ENCODE measurements at places on chromosomes 1 and 21.

DNA sequence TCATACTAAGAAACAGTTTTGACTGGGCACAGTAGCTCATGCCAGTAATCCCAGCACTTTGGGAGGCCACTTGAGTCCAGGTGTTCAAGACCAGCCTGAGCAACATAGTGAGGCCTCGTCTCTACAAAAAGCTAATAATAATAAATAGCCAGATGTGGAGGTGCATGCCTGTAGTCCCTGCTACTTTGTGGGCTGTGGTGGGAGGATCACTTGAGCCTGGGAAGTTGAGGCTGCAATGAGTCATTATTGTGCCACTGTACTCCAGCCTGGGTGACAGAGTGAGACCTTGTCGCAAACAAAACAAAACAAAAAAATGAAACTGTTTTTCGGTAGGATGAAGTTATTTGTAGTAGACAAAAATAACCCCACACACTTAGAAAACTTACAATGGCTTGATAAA lies 19.0 kb upstream of the OLFM3 start:
- DNase-seq: no peak

DNA sequence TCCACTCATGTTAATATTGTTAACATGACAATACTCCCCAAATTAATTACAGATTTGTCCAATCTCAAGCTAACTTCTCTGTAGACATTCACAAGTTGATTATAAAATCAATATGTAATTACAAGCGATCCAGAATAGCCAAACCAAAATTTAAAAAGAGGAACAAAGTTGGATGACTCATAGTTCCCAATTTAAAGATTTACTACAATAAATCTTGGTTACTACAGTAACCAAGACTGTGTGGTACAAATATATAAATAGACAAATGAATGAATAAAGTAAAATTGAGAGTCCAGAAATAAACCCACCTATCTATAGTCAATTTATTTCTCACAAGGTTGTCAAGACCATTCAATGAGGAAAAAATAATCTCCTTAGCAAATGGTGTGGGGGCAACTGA lies 7.1 kb upstream of the KRTAP10-4 start:
- no peak for DNase-seq

DNA sequence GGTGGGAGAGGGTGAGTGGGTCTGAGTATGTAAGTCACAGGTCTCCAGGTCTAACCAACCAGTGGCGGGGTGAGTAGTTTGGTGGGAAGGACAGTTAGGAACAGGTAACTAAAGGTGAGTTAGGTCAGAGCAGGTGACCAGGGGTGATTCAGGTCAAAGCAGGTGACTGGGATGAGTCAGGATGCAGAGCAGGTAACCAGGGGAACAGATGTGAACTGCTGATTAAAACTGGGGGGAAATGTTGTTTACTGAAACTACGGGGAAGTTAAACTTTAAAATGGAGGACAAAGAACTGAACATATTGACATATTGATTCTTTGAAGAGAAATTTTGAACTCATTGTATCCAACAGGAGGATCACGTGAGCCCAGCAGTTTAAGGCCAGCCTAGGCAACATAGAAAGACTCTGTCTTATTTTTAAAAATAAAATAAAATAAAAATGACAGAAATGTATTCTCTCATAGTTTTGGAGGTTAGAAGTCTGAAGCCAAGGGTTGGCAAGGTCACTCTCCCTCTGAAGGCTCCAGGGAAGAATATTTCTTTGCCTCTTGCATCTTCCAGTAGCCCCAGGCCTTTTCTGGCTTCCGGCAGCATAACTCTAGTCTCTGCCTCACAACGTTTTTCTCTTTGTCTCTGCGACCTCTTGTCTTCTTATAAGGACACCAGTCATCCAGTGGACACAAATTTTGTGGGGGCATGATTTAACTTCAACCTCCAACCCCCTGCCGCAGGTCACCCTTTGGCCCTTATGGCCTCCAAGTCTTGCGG lies 64.3 kb upstream of the TINAGL1 start:
- DNase-seq: no peak

DNA sequence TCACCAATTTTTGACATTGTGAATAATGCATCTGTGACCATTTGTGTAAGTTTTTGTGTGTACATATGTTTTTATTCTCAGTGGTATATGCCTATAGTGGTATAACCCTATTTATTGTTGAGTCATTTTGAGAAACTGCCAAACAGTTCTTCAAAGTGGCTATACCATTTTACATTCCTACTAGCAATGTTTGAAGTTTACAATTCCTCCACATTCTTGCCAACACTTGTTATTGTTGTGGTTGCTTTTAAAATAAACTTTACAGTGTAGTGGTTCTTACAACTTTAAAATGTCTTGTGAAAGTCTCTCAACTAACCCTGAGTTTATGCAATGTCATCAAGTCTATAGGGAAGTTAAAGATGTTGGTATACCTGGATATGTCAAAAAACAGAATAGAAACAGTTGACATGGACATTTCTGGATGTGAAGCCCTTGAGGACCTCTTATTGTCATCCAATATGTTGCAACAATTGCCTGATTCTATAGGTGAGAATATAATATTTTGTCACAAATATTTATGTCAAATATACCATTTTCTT lies 219.4 kb downstream of the LRRC40 start:
- no peak for DNase-seq

DNA sequence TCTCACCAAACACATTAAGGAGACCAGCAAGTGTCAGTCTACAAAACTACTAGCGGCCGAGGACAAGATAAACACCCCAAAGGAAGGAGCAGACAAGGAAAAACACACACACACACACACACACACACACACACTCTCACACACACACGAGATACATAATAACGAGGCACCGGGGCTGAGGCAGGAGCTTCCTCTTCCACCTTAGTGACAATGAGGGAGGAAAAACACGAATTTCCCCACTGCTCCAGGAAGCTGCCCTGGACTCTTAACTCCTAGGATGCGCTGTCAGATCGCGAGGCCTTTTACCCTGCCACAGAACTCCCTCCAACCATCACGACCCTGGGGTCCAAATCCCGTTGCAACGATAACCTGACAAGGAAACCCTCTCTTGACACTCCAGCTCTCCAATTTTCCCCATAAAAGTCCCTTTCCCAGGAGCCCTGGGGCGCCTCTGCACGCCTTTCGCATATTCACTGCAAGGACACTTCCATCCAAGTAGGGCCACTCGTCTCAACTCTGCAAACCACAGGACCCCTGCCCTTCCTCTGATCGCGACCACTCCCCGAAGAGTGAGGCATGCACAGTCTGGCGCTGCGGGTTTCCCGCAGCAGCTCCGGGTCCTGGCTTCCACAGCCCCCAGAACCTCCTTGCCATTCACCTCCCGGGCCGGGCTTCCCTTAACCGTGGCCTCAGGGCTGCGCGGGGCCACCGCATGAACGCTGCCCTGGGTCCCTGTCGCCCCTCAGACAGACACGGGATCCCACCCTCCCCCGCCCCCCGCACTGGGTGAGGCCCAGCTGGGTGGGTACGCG lies 581 bp downstream of the ETV3 start:
- DNase-seq: no peak

DNA sequence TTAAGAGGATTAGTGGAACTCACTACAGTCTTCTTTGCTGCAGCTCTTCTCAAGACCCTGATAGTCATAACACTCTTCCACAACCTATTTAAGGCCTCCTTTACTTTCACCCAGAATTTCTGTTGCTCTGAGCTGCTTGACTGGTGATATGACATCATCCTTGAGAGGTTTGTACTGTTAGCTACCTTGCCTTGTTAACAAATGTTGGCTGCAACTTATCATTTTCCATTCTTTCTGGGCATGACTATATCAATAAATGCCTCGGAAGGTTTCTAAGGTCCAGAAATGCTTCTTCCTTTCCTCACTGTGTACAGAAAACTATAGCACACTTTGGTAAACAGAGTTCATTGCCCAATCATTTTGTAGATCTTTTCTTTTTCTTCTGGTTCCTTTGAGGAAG lies 1292.2 kb upstream of the TMPRSS15 start:
- no peak for DNase-seq

GRCh38 chr1:14057640-14058039 lies 357.7 kb downstream of the PRDM2 start:
- DNase-seq: no peak

- DNase-seq: no peak
Observed at GRCh38 chr1:196650403-196650802, 1.4 kb upstream of the CFH start.

DNA sequence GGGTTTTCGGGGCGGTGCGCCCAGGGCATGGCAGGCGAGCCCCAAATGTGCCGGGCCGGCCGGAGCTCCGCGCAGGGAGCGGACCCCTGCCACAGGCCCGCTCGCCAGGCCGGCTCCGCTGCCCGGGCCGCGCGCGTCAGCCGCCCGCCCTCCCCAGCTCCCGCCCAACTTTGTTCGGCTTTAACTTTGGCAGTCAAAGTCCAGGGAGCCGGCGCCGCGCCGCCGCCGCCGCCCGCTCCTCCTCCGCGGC lies 488 bp downstream of the SLC35D1 start:
- DNase-seq: peak; percentile 34

GRCh38 chr1:219188331-219188803 lies 14.7 kb downstream of the LYPLAL1 start:
- no peak for DNase-seq

- DNase-seq: no peak
Observed at GRCh38 chr1:230424391-230425251, 1.5 kb downstream of the PGBD5 start.

DNA sequence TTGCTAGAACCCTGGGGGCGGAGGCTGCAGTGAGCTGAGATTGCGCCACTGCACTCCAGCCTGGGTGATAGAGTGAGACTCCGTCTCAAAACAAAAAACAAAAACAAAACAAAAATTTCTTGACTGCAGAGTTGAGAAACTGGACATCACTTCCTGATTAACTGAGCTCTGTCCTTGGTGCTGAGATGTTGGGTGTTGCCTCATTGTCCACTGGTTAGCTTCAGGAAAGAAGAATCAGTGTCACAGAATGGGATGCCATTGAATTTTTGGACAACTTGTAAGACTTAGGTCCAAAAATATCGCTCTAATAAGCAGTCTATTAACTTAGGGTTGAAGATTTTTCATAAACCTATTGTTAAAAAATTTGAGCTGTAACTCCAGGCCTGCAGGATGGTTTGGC lies 23.8 kb upstream of the KCNA10 start:
- no peak for DNase-seq

GRCh38 chr1:209710847-209711246 lies 6.2 kb downstream of the HSD11B1 start:
- peak; percentile 35 for DNase-seq

DNA sequence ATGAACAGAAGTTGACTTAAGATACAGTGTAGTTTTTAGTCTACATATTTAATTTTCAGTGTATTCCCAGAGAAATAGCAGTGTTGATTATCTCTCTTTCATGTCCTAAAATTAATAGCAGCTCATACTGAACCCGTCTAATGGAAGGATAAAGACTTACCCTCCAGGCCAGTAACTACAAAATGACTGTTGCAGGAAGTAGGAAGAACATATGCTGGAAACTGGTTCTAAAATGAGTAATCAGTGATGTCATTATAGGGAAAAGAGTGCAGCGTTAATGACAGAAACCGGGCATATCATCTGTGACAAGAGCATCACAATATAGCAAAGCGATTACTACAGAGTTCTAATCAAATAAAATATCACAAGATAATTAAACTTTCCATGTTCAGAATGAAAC lies 385.5 kb downstream of the SMYD3 start:
- DNase-seq: no peak

DNA sequence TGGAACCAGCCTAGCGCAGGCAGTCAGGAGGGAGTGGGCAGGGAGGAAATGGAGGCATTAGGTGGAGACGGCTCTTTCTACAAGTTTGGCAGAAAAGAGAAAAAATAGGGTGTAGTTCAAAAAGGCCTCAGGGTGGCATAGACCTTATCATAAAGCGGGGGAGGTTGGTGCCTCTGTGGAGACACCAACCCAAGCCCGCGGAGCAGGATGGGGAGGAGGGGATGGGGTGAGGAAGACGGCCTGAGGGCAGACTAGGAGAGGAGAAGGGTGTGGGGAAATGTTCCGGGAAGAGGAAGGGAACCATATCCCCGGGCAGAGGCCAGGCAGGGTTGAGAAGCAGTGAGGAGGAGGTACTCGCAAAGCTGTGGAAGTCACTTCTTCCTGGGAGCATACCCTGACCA lies 17.4 kb upstream of the SHE start:
- no peak for DNase-seq

GRCh38 chr1:77048615-77049005 lies 170.6 kb downstream of the PIGK start:
- no peak for DNase-seq

DNA sequence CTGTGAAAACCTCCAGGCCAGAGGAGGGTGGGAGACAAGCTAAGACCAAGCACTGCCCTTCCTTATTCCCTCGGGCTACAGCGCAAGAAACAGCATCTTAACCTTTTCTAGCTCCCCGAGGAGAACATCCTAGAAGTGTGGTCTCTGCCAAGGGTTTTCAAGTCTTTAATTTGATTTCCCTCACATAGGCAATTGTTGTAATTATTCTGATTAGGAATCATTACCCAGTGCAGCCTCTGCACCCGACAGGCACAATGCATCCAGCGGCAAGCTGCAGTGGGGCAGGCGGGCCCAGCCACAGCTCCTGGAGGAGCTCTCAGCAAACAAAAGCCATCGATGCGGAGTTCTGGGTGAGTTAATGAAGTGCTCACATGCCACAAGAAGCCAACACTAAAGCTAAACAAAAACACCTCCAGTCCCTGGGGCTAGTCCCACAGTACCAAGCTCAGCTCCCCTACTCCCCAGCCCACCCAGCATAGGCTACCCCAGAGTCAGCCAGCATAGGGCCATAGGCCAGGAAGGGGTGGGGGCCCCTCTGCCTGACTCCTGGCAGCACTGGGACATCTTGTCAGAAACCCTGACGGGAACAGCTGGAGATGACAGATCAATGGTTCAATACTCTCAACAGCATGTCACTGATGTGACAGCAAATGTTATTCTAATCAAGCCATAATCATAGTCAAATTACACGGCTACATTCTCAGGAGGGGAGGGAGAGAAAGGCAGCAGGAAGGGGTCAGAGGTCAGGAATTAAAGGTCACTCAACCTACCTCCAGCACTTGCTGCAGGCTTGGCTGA lies 42.5 kb downstream of the ERI3 start:
- DNase-seq: no peak

- no peak for DNase-seq
Observed at GRCh38 chr1:217190359-217190758, 440.5 kb downstream of the GPATCH2 start.

DNA sequence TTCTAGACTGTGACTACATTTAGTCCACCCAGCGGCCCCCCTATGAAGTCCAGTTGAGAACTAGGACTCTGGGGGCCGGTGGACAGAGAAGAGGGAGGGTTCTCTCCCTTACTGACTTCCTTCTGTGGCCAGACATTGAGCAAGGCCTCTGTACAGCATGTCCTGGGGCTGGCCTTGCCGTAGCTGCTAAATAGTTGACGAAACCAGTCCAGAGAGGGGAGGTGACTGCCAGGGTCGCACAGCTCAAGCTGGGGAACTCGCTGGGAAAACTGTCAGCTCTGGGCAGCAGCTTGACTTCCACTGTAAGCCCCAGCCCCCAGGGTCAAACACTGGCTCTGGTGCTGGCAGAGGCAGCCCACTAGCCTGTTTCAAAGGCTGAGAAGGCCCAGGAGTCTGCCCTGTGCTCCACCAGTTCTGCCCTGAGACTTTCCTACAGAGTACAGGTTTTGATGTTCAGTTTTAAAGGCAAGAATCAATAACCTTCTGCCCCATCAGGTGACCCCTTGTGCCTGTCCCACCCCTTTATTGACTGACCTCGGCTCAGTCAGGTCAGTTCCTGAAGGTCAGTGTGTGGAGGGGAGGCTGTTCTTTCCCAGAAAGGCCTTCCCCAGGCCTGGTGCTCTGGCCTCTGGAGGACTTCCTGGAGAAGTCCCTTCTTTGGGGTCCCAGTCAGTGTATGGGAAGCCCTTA lies 14.1 kb downstream of the PCSK9 start:
- no peak for DNase-seq

Data from activated CD4-positive, alpha-beta T cell treated with anti-CD3 and anti-CD28 coated beads, Interleukin-2, amount 50 U/mL, for 16 hours (primary cell).